ENCODE measurements at places on chromosomes 3 and 15. TPM values are rescaled to one million over a fixed set of nuclear protein-coding genes. Genes with fewer than 3 reads are reported as not detected.

DNA sequence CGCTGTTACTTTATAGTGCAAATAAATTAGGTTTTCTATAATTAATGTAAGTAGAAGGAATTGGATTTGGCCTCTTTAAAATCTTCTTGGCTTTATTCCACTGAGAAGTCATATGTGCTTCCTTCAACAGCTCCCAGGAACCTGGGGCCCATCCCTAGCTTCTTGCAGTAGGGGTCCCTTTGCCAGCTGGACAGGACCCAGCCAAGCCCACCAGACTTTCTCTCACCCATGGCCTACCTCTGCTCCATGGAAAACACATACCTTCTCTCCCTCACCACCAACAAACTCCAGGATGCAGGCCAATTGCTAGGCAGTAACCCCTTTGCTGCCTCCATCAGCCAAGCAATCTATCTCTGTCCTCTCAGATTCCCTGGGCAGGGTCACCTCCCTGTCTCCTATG is 84.0 kb downstream of the RSL24D1 start:
- no peak for DNase-seq

DNA sequence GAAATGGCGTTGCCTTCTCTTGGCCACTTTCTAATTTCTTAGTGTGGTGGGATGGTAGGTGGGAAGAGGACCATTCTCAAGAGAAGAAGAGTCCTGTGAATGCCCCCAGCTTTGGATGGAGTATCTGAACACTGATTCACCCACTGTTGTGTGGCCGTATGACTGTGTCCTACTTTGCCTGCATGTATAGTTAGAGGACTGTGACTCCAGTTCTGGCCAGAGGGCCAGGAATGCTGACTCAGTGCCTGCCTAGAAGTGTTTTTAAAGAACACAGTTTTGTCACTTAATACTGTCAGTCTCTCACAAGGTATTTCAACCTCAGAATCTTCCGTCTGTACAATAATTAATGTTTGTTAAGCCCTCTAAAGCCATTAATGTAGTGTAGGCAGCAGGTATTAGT is 2.1 kb downstream of the SEC61A1 start:
- DNase-seq = no peak

DNA sequence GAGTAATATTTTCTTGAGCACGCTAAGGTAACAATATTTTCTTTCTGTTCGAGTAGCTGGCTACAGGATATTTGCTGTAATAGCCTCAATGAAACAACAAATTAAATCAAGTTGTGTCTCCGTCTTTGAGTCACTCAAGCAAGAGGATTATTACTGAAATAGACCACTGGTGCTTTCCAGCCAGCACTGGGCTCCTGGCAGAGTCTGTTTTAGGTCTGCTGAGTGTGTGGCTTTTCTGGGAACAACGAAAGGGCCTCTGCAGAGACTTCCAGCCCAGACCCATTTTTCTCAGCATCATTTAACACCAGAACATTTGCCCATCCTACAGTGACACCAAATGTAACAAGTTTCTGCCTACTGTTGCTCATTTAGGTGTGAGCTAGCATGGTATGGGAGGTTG is 652.9 kb downstream of the MAGI1 start:
- no peak for DNase-seq

GRCh38 chr3:71684757-71685386 is 40.3 kb downstream of the EIF4E3 start:
- DNase-seq = peak; percentile 75

GRCh38 chr3:128578346-128578745 is 72.3 kb downstream of the RPN1 start:
- DNase-seq = no peak

SLC2A2 gene
- total RNA-seq = not detected

- DNase-seq = no peak
Observed at GRCh38 chr3:28265641-28266040, 24.2 kb downstream of the CMC1 start.

DNA sequence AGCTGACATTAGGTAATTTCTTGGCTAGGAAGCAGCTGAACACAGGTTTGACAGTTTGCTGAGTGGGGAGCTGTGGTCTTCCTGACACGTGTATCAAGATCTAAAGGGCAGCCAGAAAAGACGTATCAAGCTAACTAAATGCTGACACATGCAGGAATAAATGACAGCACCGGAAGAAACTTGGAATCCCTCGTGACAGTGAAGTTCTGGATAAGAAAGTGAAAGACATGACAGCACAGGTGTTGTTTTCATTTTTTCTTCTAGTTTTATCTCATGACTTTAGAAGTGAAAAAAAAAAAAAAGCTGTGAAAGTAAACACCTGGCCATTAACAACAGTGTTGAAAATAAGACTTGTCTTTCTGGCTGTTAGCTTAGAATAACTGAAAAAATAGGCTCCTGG is 48.7 kb downstream of the FGF7 start:
- DNase-seq = no peak

DNA sequence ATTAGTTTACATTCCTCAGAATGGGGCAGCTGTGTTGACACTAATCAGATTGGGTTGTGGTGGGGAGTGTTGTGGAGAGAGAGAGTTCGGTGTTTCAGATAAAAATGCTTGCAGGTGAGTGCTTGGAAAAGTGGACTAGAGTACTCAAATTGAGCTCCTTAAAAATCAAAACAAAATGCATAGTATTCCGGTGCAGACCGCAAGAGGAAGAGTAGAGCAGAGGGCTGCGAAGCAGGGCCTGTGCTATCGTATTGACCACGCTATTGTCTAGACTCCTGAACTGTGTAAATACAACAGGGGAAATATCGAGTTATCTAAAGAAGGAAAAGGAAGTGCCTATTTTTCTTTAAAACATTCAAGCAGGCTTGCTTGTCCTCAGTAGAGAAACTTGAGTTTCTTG is 159.5 kb downstream of the TP63 start:
- DNase-seq = no peak

DNA sequence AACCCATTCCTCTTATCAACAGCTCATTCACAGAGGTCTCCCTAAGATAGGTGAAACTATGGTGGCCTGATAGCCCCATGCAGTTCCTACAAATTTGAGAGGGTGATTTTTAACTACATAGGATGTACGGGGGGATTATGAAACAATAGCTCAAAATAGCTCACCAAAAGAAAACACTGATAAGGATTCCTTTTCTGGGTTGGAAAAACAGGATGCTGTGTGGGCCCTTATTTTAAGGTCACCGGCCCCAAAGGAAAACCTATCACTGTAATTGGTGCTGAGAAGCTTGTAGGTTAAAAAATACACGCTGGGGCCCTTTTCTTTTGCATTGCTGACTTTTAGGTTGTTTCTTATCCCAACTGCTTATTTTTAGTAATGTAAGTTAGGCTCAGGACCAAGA is 627.4 kb downstream of the MAGI1 start:
- no peak for DNase-seq

FILIP1L gene
- 27.0 TPM for total RNA-seq

NOX5 gene
- total RNA-seq = not detected

IL20RB gene
- 3.6 TPM for total RNA-seq

GRCh38 chr3:10950476-10951294 is 41.9 kb upstream of the SLC6A1 start:
- DNase-seq = no peak

SRGAP3 gene
- 0.78 TPM for total RNA-seq

- DNase-seq = no peak
Observed at GRCh38 chr15:99441871-99442251, 123.9 kb upstream of the MEF2A start.

- no peak for DNase-seq
Observed at GRCh38 chr15:64630396-64631107, 144.8 kb downstream of the RBPMS2 start.

GRCh38 chr3:116770815-116771450 is 61.4 kb downstream of the TUSC7 start:
- DNase-seq = peak; percentile 59

DNA sequence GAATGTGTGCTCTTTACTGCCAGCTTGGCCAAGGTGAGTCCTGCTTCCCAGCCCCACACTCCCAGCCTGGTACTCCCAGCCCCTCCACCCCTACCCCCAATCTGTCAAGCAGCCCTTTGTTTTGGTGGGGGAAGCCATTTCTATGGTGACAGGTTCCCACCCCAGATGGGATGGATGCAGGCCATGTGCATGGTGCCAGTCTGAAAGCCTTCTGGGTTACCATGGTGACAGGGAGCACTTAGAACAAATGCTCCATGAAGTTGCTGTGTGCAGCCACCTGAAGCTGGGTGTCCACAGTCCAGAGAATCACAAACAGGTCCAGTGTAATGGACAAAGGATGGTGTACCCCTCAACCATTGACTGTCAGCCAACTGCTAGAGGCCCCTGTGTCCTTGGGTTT is 19.1 kb upstream of the VILL start:
- DNase-seq = no peak

DNA sequence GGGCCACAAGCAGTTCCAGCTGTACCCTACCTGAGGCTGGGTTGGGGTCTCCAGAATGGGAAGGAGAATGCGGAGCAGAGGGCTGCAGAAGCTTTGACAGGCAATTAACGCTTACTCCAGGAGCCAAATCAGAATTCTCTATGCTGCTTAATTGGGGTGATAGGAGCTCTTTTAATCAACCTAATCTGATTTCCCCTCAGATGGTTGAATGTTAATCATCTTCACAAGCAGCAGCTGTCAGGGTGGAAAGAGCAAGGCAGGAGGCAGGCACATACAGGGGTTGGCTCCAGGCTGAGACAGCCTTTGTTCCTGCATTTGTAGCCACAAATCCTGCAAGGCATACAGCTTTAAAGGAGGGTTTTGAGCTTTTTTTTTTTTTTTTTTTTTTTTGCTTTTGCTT is 2.6 kb downstream of the CILP start:
- DNase-seq = no peak

IMPDH2 gene
- 128 TPM for total RNA-seq

DNA sequence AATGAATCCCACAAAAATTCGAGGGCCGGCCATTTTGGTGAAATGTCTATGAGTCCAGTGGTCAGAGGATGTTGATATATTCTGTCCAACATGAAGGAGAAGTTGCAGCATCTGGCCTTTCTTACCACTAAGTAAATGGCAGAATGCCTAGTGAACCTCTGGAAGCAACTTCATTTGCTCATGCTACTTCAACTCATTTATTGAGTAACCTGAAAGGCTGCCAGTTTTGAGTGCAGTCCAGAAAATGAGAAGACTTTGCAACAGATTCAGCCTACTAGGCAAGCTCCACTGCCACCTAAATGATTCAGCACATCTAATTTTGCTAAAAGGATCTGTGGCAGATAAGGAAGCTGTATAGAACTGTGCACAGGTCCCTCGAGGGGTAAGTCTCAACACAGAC is 265.0 kb downstream of the OPA1 start:
- no peak for DNase-seq

GRCh38 chr3:39290255-39290654 is 10.4 kb upstream of the CX3CR1 start:
- DNase-seq = no peak

GRCh38 chr3:32208447-32208846 is 30.0 kb upstream of the CMTM8 start:
- no peak for DNase-seq

DPPA2 gene
- total RNA-seq = not detected

DNA sequence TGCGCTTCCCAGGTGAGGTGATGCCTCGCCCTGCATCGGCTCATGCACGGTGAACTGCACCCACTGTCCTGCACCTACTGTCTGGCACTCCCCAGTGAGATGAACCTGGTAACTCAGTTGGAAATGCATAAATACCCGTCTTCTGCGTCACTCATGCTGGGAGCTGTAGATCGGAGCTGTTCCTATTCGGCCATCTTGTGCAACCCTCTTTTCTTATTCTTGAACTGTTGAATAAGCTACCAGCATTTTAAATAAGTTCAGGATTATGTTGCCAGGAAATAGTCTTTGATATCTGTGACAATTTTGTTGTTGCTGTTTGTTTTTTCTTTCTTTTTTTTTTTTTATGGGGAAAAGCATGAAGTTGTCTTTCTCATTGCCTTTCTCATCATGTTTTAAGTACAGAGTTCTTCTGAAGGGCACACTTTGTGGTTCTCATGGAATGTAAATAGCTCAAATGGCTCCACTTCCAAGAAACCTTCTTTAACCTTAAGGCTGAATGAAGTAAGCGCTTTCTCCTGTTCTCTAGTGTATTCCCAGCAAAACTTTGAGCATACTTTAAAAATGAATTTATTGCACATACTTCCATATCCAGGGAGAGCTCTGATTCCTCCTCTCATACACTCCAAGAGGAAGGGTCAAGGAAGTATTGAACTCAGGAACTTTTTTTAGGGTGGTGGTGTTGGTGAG is 468.0 kb upstream of the TBL1XR1 start:
- DNase-seq = no peak

DNA sequence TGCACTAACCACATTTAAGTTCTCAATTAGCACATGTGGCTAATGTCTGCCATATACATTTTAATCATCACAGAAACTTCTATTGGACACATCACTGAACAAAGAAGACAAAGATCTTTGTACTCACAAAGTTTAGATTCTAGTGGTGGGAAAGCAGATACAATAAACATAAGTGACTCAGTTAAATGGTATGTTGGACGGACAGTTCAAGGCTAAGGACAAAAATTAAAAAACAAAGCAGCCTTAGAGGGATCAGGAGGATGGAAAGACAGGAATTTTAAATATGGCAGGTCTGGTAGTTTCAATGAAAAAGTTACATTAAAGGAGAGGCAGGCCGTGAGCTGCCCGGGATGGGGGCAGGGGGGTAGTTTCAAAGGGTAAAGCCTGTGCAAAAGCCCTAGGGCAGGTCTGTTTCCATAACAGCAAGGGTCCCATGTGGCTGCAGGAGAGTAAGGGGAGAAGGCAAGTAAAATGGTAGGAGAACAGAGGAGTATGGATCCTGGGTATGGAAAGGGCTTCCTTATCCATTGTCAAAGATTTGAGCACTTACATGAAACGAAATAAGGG is 220.7 kb downstream of the FHIT start:
- DNase-seq = peak; percentile 47

SLC22A13 gene
- not detected for total RNA-seq

- DNase-seq = no peak
Observed at GRCh38 chr3:71722693-71723092, 2.5 kb downstream of the EIF4E3 start.

- DNase-seq = no peak
Observed at GRCh38 chr3:61524933-61525332, 36.4 kb upstream of the PTPRG start.

- no peak for DNase-seq
Observed at GRCh38 chr3:76035117-76035516, 249.8 kb upstream of the ZNF717 start.
